Lung microvascular endothelial cell (primary cell): ENCODE measurements at places on chromosomes 5 and 9. TPM values are rescaled to one million over a fixed set of nuclear protein-coding genes. Genes with fewer than 3 reads are reported as not detected.

The PCDHGA11 gene
- 4.1 and 4.4 TPM in 2 replicates for total RNA-seq

The PRRX2 gene
- 0.20 and 0.44 TPM in 2 replicates for total RNA-seq

DNA sequence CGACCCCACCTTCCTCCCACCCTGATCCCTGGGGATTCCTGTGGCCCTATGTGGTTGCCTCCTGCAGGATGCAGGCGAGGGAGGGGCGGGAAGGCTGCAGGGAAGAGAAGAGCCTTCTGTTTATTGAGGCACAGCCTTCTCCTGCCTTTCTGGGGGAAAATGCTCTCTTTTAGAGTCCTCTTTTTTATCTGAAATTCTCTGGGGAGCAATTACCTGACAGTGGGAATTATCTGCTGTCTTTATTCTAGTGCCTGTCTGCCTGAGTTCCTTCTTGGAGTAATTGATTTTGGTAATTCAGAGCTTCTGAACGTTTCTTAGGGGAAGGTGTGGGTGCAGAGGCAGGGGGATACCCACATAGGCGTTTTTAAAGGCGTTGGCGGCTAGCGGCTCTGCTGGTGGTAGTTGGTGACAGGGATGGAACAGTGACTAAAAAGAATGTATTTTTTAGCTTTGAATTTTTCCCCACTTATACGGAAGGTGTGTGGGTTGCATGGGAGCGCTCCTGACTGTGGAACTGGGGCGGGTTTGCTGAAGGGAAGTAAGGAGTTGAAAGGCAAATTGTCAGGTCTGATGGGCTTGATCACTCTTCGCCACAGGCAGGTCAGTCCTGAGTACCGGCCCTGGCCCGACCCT, 35.2 kb upstream of the DAB2IP start:
- DNase-seq: no peak

GRCh38 chr9:91418215-91418610, 5.4 kb downstream of the NFIL3 start:
- no peak for DNase-seq

GRCh38 chr5:98458004-98458403, 315.5 kb upstream of the RGMB start:
- no peak for DNase-seq

DNA sequence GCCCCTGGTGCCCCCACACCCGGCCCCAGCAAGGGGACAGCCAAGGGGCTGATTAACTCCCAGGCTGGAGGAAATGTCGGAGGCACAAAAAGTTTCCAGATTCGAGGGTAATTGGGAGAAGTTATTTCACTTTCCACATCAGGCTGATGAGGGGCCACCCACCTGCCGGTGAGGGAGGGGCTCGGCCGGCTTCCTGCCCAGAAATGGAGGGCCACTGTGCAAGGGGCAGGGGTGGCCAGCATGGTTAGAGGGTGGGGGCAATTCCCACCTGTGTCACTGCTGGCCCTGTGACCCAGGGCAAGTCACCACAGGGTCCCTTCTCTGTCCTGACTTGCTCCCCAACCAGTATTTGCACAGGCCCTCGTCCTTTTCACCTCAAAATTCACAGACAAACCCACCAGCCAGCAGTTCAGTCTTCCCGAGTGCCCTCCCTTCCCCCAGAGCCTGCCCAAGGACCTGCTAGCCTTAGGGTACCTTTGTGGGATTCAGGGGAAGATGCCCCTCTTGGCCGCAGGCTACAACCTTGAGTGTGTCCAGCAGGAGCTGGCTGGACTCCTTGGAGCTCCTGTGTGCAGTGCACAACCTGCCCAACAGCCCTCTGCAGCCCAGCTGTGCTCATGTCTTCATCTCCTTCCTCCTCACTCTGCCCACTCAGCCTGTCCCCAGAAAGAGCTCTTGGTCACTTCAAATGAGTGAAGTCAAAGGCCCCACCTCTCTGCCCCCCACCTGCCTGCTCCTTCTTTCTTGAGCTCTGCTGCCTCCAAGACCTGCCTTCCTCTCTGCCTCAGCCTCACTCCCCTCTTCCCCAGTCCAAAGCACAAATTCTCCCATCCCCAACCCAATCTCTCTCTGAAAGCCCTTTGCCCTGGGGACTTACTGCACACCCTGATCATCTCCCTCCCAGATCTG, 130.5 kb downstream of the BARX1 start:
- DNase-seq: no peak

- no peak for DNase-seq
Measured at GRCh38 chr9:20477940-20478620, 144.2 kb downstream of the MLLT3 start.

- no peak for DNase-seq
Measured at GRCh38 chr5:142210864-142211412, 102.4 kb downstream of the NDFIP1 start.
